ENCODE measurements at places on chromosomes 5 and 9.

GRCh38 chr5:106660681-106661080 is 1010.1 kb downstream of the EFNA5 start:
- no peak for DNase-seq

- peak; percentile 35 for DNase-seq
Measured at GRCh38 chr9:130692321-130692720, 1.3 kb upstream of the EXOSC2 start.

DNA sequence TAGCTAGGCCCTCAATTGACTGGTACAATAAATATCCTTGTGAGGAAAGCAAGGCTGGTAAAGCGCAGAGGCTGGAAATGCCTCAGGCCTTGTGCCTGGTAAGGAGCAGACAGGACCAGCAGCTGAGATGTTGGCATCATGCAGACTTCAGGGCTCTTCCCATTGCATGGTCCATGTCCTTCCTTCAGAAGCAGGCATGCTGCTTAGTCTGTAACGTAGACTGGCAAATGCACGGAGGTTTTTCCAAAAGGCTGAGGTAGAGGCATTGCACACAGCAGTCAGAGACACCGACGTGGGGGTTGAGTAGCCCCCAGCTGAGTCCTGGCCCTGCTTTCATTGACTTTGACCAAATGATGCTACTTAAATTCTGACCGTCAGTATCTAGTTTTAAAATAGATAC is 87.1 kb downstream of the ADRB2 start:
- DNase-seq, result no peak

DNA sequence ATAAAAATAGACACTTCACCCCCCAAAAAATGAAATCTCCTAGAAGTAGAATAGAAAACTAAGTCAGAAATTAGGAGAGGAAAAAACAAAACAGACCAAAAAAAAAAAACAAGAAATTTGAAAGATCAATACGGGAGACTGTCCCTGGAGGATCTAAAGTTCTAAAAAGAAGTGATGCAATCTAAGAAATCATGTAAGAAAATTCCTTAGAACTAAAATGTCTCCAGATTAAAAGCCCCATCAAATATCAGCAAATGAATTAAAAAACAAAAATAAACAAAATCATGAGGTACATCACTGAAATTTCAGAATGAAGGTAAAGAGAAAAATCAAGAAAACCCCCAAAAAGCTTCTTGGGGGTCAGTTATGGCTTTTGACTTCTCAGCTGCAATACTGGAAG is 13.5 kb downstream of the FNIP1 start:
- no peak for DNase-seq

- DNase-seq, result no peak
Measured at GRCh38 chr5:167578977-167579692, 712.3 kb upstream of the WWC1 start.

DNA sequence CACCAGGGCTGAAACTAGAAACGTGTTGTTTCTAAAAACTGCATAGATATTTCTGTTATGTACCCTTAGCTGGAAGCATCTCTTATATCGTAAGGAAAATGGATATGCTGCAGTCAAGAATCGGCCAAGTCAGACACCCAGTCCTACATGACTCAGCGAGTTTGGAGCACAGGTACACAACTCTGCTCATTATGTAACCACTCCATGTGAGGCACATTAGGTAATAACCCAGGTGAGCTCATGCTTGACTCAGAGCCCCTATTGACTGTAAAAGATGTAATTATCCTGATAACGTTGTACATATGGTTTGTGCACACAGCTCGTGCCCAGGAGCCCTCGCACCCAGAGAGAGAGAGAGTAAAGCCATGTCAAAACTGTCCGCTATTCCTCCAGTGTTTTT is 593.7 kb upstream of the ACO1 start:
- DNase-seq, result no peak

DNA sequence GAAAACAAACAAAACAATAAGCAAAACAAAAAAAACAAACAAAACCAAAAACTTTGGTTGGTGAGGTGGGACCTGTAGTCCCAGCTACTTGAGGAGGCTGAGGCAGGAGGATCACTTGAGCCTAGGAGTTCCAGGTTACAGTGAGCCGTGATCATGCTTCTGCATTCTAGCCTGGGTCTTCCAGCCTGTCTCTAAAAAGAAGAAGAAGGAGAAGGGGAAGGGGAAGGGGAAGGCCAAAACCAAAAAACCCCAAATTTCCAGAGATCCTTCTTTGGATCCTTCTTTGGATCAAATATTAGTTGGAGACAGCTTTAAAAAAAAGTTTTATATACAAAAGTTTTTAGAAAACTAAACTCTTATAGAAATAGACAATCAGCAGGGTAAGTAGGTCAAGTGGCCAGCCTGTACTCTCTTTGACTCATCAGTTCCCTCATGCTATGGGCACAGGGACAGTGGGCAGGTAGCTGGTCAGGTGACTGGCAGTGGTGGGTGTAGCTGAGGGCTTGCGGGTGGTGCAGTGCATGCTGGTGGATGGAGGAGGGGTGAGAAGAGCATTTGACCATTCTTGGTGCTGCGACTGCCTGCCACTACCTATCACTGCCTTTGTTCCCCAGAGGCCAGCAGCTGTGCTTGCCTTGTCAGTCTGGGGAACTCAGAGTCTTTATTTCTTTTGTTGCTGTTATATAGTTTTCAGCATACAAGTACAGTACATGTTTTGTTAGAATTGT is 12.6 kb downstream of the RCL1 start:
- no peak for DNase-seq

DNA sequence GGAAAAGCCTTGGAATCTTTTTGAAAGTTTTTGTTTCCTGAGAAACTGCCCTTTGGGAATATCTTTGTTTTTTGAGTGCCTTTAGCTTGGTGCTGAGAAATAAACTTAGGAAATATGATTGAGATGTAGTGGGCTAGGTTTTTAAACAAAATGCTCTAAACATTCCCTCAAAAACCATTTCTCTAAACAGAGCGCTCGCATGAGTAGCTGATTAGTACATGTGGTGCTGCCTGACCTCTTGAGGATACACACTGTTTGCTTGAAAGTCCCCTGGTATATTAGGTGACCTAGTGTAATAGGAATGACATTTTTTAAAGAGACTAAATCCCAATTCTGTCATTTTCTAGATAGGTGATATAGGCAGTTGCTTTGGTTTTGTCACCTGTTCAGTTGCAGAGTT is 132.3 kb downstream of the ADAMTSL1 start:
- DNase-seq, result no peak

GRCh38 chr9:28363151-28363562 is 789.9 kb upstream of the C9orf72 start:
- DNase-seq, result no peak

DNA sequence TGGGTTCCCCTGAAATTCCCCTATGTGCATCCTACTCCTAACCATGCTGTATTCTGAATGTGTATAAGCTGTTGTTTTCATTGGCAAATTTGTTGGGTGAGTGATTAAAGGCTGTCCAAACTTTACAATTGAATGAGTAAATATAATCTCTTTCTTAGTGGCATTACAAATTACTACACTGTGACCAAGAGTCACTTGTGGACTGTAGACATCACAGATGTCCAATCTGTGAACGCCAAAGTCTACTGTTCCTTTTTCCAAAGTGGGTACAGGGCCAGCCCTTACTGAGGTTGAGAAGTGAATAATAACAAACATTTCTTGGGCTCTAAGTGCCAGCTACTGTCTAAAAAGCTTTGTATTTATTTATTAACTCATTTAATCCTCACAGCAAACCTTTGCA is 29.7 kb downstream of the MTMR12 start:
- DNase-seq, result no peak
